ENCODE measurements at places on chromosomes 1 and 21.

DNA sequence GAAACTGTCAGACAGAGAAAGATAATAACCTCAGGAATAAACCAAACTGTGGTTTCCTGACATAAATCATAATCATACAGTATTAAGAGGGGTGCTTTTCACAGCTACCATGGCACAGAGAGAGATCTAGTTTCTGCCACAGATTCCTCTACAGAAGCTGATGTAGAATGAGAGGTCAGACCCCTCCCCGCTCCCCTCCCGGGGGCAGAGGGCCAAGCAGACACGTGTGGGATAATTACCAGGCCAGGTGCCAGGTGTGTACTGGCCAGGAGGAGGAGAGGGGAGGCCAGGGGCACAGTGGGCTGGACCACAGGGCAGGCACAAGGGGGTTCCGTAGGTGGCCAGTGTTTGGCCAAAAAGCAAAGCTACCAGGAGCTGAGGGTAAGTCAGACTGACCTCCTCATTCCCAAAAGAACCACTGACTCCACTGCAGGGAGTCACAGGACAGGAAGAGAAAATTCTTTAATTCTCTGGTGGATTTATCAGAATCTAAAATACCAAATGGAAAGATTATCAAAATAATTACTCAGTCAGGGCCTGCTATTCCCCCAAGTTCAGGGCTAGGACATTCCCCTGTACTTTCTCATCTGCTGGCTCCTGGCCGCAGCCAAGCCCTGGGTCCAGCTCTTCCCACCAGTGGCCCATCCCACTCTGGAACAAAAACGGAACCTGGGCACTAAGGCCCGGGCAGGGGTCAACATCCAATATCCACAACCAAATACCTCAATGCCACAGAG, 30.0 kb downstream of the C2CD2 start:
- DNase-seq: no peak

DNA sequence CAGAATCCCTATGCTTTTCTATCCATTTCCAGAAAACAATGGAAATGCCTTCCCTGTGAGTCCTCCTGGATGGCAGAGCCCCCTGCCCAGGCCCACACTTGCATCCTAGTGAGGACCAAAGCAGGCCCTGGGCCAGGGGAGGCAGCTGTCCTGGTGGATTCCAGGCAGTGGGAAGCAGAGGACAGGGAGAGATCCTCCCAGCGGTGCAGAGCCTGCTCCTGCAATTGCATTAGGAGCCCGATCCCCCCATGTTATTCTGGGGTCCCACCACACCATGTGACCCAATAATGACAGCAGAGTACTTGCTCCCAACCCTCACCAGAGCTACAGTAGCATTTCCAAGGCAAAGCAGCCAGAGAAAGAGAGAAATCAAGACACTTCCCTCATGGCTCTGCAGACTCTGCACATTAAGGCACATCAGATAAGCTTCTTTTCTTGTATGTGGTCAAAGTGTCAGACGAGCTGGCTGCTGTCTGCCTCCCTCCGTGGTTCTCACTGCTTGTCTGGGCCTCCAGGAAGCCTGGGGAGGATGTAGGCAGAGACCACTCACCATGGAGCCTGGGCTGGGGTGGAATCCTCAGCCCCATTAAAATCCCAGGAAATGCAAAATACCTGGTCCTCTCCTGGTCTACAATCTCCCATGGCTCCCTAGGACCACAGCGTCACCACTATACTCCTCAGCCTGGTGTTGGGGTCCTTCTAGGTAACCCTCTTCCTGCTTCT, 54.9 kb upstream of the RUNX3 start:
- DNase-seq: no peak

DNA sequence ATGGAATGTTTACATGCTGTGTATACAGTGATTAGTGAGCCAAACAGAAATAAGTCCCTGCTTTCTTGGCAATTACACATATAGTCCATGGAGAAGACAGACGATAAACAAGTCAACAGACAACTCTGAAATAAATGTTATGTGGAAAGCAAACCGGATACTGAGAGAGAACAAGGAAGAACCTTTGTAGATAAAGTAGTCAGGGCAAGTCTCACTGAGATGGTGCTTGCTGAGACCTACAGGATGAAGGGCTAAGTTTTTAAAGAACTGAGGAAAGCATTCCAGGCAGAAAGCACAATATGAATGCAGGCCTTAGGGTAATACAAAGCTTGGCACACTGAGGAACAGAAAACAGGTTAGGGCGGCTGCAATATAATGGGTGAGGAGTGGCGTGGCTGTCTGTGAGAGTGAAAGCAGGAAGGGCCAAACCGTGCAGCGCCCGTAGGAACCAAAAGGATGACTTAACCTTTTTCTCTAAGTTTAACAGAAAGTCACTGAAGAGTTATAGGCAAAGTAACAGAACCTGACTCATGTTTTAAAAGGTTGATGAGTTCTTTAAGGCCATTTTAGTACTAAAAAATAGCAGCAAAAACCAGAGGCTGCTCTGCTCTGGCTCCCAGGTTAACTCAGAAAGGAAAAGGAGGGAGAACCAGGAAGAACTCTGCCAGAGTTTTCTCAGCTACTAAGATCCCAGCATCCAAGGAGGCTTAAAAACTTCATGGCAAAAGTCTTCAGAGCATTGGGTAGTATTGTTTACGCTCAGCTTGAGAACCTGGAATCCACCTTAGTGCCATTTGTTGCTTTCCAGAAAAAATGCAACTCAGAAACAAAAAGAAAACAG, 8.7 kb upstream of the TTF2 start:
- no peak for DNase-seq

DNA sequence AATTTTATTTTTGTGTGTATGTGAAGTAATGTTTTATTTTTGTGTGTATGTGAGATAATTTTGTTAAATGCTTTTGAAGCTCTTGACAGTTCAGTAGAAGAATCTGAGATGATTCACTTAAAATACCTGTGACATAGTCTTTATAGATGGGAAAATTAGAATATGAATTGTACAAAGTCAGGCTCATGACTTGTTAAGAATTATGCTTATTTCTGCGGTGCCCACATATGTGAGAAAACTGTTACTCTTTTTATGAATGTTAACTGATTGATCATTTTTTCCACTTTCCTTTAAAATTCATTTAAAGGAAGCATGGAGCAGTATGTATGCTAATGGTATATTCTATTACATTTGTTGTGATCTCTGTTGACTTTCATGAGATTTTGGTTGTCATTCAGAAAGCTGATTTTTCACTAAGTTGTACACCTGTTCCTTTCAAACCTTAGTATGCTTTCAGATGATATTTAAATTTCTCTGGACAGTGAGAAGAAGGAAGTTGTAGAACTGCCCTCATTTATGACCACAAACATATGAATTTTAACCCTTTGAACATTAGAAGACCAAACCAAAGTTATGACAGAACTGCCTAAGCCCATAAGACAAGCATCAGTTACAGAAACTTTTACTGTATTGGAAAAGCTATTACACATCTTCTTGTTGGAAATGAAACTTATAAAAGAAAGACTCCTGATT, 110.1 kb downstream of the POU2F1 start:
- DNase-seq: no peak

GRCh38 chr1:207051191-207051943, at the start of gene YOD1:
TSS of gene YOD1 (minus strand) at chr1:207051208. CDS start at chr1:207051030, 178 bp downstream.
- no peak for DNase-seq

DNA sequence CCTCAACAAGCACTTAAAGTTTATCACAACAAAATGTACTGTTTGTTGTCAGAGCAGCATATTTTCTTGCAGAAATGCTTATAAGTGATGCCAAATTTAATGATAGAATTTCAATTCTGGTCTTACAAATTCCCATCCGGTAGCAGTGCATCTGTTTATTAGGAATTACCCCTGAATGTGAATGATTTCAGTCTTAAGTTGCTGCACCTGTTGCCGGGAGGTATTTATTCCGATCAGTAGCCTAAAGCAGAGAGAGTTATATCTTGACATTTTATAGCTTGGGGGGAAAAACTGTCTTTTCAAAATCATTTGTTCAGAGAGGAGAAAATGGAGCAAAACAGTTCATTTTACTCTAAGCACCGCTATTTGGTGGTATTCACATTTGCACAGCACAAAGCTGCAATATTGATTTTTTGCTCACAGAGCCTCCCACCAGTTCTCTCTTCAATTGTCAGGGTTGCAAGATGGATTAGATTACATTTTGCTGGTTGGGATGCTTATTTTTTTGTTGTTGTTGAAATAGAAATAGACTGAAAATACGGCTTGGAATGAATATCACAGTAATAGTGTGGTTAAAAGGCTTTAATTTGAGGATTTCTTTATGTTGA, 98.6 kb downstream of the ADGRL2 start:
- DNase-seq: no peak

- no peak for DNase-seq
These were observed 30.5 kb downstream of the RHBG start for GRCh38 chr1:156399355-156400125.
